ENCODE measurements at places on chromosomes 7 and 10. TPM values are rescaled to one million over a fixed set of nuclear protein-coding genes. Genes with fewer than 3 reads are reported as not detected.

- no peak for DNase-seq
Measured at GRCh38 chr10:132132421-132132841, 54.3 kb upstream of the DPYSL4 start.

GRCh38 chr10:11472158-11472753 lies 139.2 kb downstream of the USP6NL start:
- DNase-seq: peak; percentile 37

GRCh38 chr7:137458399-137458798 lies 114.9 kb upstream of the PTN start:
- no peak for DNase-seq

DNA sequence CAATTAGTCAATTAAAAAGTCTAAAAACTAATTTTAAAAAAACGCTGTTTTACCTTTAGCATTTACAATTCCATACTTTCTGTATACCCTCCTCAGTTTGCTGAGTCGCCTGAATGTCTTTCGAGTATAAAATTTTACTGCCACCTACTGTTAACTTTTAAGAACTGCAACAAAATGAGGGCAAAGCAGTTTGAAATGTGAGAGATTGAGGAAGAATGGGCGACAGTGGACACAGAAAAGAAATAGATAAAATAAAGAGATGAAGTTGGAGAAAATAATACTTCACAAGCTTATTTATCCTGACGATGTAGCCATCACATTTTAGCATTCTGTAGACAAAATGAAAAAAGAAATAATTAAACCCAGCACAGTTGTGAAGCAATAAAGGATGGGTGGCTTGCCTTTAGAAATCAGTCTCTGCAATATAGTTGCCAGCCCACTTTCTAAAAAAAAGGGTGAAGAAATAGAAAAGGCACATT lies 110.8 kb upstream of the PTN start:
- DNase-seq: no peak

GRCh38 chr7:82319674-82320118 lies 123.9 kb downstream of the CACNA2D1 start:
- DNase-seq: no peak

DNA sequence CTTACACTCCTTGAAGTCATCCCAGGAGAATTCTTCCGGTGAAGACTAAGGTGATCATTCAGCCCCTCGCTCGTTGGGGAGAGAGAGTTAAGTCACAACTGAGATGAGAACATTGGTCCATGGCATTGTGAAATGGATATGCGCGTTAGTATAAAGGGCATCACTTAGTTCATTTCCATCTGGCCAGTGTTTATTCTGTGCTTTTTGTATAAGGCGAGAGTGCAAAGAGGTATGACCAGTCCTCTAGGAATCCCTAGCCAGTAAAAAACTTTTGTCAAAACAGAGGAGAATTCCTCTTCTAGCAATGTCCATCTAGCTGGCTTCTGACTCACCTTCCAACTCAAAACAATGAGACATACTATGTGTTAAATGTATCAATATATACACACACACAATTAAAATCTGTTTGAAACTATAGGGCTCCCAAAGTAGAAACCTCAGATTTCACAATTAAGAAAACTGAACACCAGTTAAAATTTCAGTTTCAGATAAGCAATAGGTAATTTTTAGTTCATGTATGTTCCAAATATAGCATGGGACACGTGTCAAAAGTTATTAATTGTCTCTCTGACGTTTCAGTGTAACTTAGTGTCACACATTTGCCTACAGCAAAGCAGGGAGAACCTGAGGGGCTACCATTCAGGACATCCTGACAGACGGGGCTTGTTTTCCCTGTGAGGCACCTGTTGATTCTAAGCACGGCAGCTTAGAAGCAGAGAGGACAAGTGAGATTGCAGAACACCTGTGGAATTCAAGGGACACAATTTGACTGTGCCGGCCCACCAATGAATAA lies 158.9 kb downstream of the KLF6 start:
- no peak for DNase-seq

DNA sequence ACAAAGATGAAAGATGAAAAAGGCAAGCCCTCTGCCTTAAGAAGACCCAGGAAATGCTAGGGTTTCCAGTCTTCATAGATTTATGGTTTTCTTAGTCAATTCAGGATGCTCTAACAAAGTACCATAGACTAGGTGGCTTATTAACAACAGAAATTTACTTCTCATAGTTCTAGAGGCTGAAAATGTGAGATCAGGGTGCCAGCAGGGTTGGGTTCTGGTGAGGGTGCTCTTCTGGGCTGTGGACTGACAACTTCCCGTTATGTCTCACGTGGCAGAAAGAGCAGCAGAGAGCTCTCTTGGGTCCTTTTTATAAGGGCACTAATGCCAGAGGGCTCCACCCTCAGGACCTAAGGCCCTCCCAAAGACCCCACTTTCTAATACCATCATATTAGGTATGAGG lies 23.7 kb downstream of the ELMO1 start:
- no peak for DNase-seq

GRCh38 chr7:159272739-159273138 lies 128.1 kb upstream of the VIPR2 start:
- DNase-seq: no peak

DNA sequence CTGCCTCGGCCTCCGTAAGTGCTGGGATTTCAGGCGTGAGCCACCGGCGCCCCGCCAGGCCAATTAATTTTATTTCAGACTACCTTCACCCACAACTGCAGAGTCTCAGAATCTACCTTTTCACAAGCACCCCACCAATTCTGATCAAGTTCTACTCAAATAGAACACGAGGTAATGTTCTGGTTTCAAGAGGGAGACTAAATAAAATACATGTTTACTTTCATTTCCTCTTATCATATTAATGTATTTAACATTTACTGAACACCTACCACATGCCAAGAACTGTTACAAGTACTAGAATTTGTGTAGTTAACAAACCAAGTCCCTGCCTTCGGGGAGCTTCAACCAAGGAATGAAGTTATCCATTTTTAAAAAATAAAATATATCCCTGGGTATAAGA lies 25.5 kb upstream of the RGS10 start:
- no peak for DNase-seq

GRCh38 chr10:24299578-24300260 lies 90.8 kb downstream of the KIAA1217 start:
- DNase-seq: no peak

DNA sequence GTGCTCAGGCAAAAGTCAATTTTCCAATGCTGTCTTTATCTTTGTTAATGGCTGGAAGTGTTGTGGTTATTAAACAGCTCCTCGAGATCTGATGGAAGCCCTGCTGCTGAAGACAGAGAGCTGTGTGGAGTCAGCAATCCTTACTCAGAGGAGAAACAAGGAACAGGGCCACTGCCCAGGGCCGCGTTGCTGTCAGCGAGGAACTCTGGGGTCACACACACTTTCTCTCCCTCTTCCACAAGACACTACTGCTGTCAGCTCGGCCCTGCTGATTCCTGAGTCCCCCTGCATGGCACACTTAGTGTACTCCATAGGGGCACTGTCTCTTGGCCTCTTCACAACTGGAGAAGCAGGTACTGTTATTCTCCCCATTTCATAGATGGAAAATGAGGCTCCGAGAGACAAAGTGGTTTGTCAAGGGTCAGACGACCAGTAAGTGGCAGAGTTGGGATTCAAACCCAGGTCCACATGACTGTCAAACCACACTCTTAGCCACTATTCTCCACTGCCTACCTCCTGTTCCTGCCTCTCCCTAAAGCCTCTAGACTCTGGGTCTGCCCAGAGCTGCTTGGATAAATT lies 29.3 kb upstream of the PDCD4 start:
- DNase-seq: no peak

GRCh38 chr7:95802270-95802669 lies 29.9 kb downstream of the DYNC1I1 start:
- no peak for DNase-seq

Gene PHKG1
- total RNA-seq: 1.1 TPM

Gene MSRB2
- total RNA-seq: 13.6 TPM

Gene DGKI
- total RNA-seq: 0.15 TPM

DNA sequence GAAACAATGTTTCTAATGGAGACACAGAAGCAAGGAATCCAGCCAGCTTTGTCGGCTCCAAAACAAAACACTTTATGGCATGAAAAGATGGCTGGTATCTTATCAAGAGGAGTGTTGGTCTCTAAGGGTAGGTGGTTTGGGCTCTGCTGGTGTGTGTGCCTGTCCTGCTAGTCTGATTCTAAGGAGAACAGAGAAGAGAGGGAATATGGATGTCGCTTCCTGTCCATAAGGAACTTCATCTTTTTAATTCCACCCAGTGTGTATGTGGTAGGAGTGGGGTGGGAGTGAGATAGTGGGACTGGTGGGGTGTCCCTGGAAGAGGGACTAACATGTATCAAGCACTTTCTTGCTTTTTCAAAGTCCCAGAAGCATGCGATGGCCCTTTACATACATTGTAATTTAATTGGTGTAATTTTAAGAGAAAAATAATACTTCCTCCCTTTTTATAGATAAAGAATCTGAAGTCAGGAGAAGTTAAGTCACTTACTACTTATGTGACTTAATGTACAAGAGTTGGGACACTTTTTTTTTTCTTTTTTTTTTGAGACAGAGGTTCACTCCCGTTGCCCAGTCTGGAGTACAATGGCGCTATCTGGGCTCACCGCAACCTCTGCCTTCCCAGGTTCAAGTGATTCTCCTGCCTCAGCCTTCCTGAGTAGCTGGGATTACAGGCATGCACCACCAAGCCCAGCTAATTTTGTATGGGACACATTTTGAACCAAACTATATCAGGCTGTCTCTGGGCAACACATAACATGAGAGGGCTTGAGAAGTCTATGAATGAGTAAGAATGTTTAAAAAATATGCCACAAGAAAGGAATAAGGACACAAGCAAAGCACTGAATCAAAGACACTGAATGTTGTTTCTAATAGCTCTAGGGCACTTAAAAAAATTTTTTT lies 18.8 kb downstream of the NT5C3A start:
- no peak for DNase-seq

DNA sequence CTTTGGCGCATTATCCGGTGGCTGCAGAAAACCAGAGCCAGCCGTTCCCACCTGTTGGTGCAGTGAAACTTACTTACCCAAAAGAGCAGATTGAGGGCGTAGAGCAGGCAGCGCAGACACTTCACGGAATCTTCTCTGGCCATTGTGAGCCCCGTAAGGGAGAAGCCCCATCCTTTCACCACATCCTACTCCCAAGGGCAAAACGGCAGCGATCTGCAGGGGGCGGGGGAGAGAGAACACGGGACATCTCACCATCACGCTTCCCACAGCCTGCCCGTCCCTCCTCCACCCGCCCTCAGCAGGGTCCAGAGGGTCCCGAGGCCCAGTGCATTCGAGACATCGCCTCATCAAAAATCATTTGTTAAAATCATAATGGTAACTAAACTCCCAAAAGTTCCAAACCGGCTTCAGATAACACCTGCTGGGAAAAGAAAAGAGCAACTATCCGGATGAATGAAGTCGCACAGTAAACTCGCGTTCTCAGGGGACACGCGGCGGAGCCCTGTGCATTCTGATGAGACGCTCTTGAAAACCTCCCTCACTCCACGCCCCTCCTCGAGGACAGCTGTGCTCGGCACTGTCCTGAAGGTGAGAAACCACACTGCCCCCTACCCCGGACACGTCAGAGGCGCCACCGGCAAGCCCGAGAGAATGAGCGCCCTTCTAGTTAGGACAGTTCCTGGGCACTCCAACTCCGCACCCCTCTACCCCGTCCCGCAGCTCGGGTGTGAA lies 1.2 kb downstream of the TSPAN12 start:
- DNase-seq: peak; percentile 29

- no peak for DNase-seq
Measured at GRCh38 chr10:100636848-100637553, 101.3 kb downstream of the HIF1AN start.

Gene HNRNPH3
- total RNA-seq: 126 TPM

DNA sequence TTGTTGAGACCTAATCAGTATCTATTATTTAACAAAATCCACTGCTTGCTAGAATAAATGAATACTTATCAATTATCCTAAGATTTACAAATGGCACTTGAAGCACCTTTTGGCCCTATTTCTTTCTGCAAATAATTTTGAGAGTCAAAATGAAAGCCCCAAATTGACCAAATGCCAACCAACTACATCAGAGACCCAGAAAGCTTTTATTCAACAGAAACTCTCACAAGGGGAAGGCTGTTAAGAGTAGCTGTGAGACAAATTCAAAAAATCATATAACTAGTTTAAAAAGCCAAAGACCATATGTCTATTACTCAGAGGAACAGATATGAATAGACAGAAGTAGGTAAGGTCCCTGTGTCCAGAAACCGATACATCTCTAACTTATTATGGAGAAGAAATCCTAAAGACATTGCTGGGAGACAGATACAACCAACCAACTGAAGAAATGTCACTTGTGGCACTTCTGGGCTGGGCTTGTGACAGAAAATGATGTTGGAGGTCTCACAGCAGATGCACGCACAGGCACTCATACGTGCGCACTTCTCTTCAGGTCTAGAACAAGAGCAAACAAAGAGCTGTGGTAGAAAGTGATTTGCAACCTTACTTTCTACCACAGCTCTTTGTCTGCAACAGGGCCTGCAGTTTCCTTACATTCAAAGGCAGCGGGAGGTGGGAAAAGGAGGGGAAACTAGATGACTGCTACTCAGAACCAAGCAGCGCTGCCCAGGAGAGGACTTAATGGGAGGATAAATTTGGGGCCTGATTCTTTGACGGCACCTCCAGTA lies 58.6 kb upstream of the KCNIP2 start:
- no peak for DNase-seq

DNA sequence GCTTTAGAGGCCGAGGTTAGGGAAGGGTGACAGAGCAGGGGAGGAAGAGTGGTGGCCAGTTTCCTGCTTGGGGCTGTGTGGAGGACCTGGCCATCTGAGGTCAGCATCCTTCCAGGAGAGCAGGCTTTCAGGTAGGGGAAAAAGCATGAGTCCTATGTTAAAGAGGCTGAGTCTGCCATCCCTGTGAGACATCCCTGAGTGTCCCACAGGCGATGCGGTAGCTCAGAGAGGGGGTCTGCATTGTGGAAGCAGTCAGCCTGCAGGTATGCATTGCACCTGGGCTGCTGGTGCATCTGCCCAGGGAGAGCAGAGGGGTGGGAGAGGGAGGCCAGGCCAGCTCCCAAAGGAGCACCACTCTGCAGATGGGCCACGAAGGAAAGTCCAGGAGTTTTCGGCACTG lies 282.1 kb upstream of the ZNF32 start:
- DNase-seq: no peak

Gene AKR1C8
- not detected for total RNA-seq

DNA sequence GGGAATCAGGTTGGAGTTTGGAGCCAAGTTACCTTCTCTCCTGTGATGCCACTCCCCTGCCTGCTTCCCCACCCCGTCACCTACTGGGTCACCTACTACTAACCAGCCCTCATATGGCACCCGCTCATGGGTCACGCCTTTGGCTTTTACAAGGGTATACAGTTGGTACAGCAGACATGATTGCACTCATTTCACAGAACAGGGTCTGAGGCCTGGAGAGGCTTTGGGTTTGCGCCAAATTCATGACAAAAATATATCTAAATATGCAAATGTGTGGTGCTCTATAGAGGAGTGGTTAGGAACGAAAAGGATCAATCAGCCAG lies 10.7 kb downstream of the CRYGN start:
- DNase-seq: no peak
